HuH-7 (cell line): ENCODE measurements at places on chromosomes 3 and 15.

DNA sequence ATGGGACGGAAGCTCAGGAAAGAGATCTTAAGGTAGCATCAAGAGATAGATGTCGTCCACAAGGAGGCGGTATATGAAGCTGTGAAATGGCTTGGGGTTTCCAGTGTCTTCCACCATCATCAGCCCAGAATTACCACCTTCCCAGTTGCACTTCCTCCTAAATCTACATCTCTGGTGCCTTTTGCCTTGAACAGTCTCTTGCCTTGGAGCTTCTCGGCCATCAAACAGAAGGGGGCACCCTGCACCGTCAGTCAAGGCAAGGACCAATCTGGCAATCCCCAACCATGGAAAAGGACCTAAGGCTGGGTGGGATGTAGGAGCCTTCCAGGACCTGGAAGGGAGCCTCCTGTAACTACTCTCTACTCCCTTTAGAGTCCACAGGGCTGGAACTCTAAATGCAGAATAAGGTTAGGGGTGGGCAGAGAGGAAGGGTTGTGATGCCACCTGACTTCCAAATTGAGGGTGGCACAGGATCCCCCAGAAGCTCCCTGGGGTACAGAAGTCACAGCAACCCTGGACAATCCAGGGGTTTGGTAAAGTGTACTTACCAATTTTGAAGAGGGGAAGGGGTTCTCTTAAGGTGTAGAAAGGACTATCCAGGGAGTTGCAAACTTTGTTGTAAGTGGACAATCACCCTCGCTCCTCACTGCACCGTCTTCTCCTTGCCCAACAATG, 1.0 kb upstream of the RYR3 start:
- no peak for DNase-seq

- no peak for DNase-seq
Observed at GRCh38 chr15:49255966-49256759, 86.1 kb downstream of the GALK2 start.

- DNase-seq, result no peak
Observed at GRCh38 chr3:112856537-112856936, 9.9 kb upstream of the CD200R1L start.

- no peak for DNase-seq
Observed at GRCh38 chr3:112873632-112874031, 27.0 kb upstream of the CD200R1L start.

- DNase-seq, result no peak
Observed at GRCh38 chr3:50390508-50391224, 31.3 kb upstream of the TMEM115 start.

- no peak for DNase-seq
Observed at GRCh38 chr15:33068007-33068481, 126.5 kb downstream of the FMN1 start.

DNA sequence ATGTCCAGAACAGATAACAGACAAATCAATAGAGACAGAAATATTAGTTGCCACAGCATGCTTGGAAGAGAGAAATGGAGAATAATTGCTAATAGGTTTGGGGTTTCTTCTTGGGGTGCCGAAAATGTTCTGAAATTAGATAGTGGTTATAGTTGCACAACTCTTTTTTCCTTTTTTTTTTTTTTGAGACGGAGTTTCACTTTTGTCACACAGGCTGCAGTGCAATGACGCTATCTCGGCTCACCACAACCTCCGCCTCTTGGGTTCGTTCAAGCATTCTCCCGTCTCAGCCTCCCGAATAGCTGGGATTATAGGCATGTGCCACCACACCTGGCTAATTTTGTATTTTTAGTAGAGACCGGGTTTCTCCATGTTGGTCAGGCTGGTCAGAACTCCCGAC, 163.3 kb downstream of the PLCH1 start:
- no peak for DNase-seq

DNA sequence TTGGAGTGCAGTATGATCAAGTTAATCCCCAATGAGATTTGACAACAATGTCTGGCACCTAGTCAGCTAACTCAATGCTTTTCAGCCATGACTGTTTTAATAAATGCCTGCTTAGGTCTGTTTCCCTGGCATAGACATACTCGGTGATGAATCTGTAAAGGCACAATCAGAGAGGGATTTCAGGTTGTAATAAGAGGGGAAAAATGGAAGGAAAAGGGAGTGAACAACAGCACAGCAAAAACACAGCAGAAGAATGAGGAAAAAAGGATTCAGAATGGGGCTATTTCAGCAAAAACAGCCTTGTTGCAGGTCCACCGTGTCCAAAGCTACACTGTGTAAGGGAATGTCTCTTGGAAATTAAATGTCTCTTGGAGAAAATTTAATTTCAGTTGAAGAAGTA, 19.3 kb upstream of the CHD2 start:
- no peak for DNase-seq

GRCh38 chr15:54298396-54298795, 320.2 kb downstream of the UNC13C start:
- no peak for DNase-seq

DNA sequence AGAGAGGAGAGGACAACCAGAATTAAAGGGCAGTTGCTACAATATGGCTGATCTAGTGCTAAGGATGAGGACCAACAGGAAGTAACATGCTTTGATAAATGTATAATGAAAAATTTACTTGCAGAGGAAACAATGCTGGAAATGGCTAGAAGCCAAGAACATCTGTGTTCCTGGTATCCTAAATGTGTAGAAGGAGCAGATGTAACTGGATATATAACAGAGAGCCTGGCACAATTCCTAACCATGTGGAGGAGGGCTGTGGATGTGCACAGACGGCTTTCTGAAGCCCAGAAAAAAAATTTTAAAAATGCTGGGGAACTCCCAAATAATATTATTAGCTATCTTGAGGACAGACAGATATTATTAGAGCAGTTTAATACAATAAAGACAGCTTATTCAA, 159.4 kb upstream of the GBE1 start:
- DNase-seq, result no peak

- no peak for DNase-seq
Observed at GRCh38 chr3:101043687-101044078, 50.5 kb upstream of the ABI3BP start.

DNA sequence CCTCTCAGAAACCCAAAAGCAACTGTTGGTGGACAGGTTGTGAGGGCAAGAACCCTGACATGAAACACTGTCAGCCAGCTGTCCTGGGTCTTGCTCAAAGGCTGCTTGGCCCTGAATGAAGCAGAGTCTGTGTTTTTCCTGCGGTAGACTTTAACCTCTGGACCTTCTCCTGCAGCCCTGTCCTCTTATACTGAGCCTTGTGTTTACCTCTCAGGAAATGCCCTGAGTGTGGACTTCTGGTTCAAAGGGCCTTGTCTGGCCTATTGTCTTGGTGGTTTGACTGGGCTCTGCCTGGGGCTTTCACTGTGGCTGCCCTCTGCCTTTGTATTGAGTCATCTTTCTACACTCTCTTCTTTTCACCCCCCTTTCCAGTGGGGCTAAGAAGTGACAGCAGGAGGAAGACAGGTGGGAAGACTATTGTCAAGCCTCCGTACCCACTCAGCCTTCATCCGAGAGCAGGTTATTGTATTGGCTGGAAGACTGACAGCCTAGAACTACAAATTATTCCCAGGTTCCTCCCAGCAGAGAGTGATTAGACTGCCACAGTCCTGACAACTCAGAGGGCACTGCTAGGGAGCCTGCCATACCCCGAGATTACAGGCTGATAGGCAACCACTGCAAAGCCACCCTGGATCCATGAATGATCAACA, 3.5 kb downstream of the SEC13 start:
- no peak for DNase-seq

- DNase-seq, result no peak
Observed at GRCh38 chr3:28171962-28172361, 69.5 kb upstream of the CMC1 start.

DNA sequence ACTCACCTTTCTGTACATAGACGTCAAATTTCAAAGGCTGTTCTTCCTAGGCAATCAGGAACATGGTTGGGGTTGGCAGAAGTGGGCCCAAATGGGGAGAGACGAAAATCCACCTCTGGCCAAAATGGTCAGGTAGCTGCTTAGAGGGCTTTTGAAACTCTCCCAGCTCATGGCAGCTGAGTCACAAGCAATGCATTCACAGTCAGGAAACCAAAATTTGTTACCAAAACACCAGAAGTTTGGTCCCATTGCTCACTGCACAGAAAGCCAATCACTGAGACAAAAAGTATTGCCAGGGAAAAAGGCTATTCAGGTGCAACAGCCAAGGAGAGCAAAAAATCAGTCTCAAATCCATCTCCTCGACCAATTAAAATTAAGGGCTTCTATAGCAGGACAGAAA, 539.6 kb upstream of the CCDC54 start:
- DNase-seq, result no peak

DNA sequence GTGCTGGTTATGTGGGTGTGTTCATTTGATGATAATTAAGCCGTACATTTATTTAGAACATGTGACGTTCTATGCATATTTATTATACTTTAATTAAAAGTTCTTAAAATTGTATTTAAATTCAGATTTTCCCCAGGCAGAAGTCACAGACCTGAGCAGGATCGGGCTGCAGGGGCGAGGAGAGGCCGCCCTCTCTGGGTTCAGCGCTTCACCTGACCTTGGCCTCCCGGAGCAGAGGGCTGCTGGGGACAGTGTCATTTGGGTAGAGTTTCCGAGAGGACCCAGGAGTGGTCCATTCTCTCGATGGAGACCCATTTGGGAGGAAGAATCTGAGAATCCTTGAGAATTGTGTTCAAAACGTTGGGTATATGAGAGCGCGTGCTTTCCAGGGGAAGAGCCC, 12.0 kb upstream of the TOPBP1 start:
- DNase-seq, result no peak

- DNase-seq, result no peak
Observed at GRCh38 chr3:45442679-45443253, 54.4 kb downstream of the LARS2 start.

- DNase-seq, result no peak
Observed at GRCh38 chr15:64665179-64665578, 110.2 kb downstream of the RBPMS2 start.

- DNase-seq, result no peak
Observed at GRCh38 chr3:21839176-21839575, 88.2 kb upstream of the ZNF385D start.

DNA sequence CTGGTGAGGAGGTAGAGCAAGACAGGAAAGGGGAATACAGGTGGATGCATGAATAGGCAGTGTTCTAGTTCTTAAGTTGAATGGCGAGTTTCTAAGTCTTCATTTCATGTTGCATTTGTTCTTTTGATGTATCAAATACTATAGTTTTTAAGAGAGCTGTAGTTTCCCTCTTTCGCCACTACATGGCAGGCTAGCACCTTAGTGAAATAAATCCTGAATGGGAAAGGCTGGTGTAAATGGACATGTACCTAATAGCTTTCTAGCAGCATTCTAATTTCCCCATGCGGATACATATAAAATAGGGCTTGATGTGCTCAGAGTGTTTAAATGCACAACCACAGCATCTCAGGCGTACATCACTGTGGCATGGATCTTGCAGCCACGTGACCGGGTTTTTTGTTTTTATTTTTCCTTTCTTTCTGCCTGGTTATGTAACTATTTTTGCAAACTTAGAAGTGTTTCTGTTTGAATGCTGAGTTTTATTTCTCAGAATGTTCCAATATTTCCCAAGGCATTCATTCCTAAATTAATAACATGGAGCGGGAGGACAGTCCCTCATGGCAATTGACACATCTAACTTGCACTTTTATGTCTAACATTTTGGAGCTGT, 23.5 kb upstream of the CLN6 start:
- peak; percentile 78 for DNase-seq

- DNase-seq, result no peak
Observed at GRCh38 chr15:71237456-71238188, 122.4 kb downstream of the THSD4 start.

- DNase-seq, result no peak
Observed at GRCh38 chr3:148318240-148318639, 379.5 kb upstream of the AGTR1 start.

GRCh38 chr15:98126326-98127085, 166.0 kb downstream of the ARRDC4 start:
- no peak for DNase-seq

DNA sequence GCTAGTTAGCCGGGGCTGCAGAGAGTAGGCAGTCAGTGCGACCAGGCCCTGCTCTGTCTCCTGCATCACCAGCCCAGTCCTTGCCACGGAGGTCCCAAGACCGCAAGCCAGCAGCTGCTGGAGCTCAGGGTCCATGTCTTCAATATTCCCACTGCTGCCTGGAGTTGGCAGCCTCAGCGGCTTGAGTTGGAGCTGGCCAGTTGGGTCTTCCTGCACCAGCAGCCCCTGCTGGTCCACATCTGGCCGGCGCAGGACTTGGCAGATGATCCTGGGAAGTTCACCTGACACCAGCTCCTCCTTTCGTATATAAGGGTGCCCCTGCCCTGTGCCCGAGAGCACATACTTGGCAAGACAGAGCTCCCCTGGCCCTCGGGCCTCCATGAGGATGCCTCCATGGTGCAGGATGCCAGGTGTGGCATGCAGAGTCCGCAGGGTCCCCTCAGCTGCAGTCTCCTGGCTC, 5.7 kb downstream of the XIRP1 start:
- DNase-seq, result no peak

DNA sequence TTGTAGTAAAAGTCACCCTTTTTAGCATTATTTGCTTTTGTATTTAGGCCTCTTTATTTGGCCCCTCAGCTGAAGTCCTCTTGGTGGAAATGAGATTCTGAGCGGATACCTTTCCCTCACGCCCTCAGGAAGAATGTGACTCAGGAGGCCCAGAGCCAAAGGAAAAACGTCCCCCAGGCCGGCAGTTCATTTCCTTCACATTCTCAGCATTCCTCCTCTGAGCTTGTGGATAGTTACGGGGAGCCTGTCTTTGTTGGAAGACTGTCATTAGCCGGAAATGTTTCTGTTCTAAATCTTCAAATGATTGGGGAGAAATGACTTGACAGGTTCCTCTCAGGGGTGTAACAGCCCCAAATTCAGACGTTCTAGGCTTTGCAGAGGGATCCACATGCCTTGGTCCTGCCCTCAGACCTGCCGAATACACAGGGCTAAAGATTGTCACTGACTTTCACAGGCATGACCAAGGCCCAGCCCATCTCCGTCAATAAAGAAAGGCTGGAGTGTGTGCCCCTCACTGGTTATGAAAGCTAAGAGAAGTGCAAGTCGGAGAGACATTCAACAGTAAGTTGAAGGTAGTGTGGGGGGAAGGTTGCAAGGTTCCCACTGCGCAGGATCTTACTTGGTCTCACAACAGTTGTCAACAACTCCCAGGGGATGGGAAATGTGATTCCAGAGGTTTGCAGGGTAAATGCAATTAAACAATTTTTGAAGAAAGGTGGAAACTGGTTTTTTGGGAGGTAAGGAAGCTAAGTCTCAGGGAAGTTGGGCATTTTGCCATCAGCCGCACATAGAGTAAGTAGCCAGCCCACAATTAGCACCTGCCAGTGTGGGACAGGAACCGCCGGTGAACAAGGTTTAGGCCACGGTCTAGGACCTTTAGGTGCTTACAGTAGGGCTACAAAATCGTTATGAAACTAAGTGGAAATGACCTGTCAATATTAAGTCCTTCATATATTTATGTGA, 39.7 kb upstream of the MYZAP start:
- peak; percentile 31 for DNase-seq

DNA sequence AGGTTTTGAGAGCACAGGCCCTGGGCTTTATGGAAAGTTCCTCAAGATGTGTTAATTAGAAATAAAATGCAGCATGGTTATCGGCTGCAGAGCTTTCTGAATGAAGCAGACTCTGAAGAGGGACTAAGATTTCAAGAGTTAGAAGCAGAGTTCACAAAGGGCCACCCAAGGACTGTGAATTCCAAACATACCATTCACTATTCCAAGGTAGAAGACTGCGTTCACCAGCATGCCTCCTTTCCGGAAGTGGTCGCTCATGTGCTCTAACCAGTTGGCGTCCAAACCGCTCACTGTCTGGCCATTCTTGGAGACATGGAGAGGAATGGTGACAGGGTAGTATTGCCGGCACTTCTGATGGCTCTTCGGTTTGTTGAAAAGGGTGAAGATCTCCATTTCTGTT, 104.9 kb downstream of the OXNAD1 start:
- no peak for DNase-seq
